ENCODE measurements at places on chromosomes 5 and 9. TPM values are rescaled to one million over a fixed set of nuclear protein-coding genes. Genes with fewer than 3 reads are reported as not detected.

GRCh38 chr5:141787376-141787775 is 90.8 kb downstream of the PCDH1 start:
- DNase-seq = no peak

- DNase-seq = no peak
Measured at GRCh38 chr5:2651116-2651515, 100.4 kb downstream of the IRX2 start.

- no peak for DNase-seq
Measured at GRCh38 chr5:88674356-88675167, 208.4 kb downstream of the MEF2C start.

The GRIA1 gene
- total RNA-seq = 0.42 TPM

Data from foreskin keratinocyte (primary cell).